ENCODE measurements at places on chromosomes 2 and 18.

- DNase-seq: no peak
These were observed 21.1 kb upstream of the IL18R1 start for GRCh38 chr2:102334486-102334885.

DNA sequence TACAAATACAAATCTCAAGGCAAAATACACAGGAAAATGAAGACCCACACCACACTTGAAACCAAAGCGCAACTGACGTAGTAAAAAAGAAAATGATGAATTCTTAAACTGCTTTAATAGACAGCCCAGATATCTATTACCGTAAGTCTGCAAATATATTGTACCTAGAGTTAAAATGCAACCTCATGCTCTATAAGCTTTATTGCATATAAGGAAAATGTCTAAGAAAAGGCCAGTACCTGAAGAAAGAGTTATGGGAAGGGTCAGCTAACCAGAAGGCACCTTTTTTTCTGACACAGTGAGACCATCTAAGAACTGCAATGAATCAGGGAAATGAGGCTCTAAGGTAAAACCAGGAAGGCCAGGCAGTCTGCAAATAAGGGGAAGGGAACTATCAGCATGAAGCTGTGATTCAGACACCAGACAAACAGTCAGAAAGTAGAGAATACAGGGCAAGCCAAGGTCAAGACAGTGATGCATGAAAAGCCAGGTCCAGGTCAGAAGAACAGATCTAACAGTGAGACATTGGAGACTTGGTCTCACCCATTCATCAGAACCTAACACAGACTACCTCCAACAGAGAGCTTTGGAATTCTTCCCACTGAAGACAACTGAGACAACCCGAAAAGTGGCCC, 46.9 kb downstream of the PDE11A start:
- DNase-seq: peak; percentile 79

- DNase-seq: no peak
These were observed 42.0 kb downstream of the MAPRE2 start for GRCh38 chr18:35083174-35083712.

- no peak for DNase-seq
These were observed 277.3 kb downstream of the LRATD1 start for GRCh38 chr2:14909795-14910194.

DNA sequence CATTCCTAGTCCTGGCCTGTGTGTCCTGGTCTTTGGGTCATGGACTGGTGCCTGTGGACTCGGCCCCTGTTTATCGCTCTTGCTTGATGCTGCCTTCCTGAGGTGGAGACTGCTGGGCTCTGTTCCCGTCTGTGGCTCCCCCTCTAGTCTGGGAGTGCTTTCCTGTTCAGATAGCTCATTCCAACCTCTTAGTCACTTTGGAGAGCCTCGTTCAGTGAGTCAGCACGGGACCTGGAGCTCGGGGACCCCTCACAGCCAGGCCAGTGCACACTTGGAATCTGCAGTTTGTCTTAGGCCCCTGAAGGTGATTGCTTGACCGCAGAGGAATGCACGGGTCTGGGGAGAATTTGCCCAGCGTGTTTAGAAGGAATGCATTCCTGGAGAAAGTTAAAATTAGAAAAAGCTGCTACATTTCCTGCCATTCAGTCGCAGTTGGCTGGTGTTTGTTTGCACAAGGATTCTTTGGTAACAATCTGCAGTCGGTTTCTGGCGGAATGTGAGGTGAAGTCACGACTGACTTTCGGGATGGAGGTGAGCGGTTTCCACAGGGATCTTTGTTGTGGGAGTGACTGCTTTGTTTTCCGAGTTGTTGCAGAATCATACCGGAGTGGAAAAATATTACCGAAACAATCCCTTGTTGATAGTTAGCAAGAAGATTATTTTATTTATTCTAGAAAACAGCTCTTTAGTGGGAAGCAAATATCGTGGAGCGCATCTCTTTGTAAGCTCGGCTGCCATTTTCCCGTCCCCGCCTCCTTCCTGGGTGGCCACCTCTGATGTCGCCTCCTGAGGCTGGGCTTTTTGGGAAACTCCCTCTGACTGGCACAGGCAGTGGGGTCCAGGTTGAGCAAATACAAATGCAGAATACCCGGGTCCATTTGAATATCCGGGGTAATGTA, 29.6 kb downstream of the SH3BP4 start:
- DNase-seq: peak; percentile 100

GRCh38 chr2:240972201-240972600, 26.2 kb upstream of the SNED1 start:
- DNase-seq: no peak

GRCh38 chr18:36402765-36403396, 105.4 kb downstream of the FHOD3 start:
- no peak for DNase-seq

- no peak for DNase-seq
These were observed 58.7 kb upstream of the SCN9A start for GRCh38 chr2:166434491-166434890.

Measured in RCC 7860 (cell line).